ENCODE measurements at places on chromosomes 7 and 10. TPM values are rescaled to one million over a fixed set of nuclear protein-coding genes. Genes with fewer than 3 reads are reported as not detected.

ARHGEF5 gene
- 32.7 TPM for total RNA-seq

PRSS37 gene
- total RNA-seq: not detected

ENKUR gene
- not detected for total RNA-seq

PPP1R3C gene
- total RNA-seq: 1.7 TPM

CUZD1 gene
- total RNA-seq: 13.0 TPM

HTRA1 gene
- 15.8 TPM for total RNA-seq

SGCE gene
- total RNA-seq: 25.0 TPM

PNLIPRP3 gene
- not detected for total RNA-seq

CEP41 gene
- 12.8 TPM for total RNA-seq

CPXM2 gene
- 2.9 TPM for total RNA-seq

DNA sequence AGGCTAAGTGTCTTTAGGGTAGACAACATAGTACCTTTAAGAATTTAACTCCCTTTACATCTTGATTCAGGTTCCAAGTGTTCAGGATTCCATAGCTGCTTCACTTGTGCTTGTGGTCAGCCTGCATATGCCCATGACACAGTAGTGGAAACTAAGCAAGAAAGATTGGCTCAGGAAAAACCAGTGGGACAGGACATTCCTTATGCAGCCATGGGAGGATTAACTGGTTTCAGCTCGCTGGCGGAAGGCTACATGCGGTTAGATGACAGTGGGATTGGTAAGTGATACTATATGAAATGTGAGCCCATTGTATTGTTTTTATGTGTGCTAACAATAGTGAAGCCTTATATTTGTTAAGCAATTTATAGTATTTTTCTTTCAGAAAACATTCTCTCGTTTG lies 11.3 kb downstream of the FAM221A start:
- H3K27ac ChIP-seq: no peak overlapping the region
- no peak for DNase-seq
- 0 out of 2 replicates have a peak, but pooled peaks cover 3% of the 10 kb centered on the region for H3K36me3 ChIP-seq
- no peak overlapping the region for H3K4me3 ChIP-seq
- no peaks in the 10 kb centered on the region for H3K27me3 ChIP-seq

DNA sequence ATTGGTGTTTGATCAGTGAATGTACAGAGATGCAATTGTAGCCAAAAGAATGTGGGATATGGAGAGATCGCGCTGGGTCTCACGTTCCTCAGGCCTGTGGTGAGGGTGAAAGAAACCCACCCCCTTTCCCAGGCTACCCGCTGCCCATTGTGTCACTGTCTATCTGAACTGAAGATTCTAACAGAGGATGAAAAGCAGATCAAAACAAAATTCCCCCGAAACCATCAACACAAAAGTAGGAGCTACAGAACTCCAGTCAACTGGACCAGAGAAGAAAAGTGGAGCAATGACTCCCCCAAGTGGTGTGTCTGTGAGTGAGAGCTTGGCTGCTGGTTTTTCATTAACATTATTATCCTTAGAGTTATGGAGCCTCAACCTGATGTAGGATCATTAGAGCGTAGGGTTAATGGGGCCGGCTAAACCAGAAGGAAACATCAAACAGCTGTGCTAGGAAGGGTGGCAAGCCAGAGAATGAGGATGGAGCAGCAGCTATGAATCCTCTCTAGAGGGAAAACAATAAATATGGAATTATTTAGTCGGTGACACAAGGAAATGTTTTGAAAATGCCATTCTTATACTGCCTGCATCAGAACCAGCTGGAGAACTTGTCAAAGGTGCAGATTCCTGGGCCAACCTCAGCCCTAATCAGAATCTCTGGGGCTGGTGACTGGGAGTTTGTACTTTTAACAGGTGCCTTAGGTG lies 38.3 kb downstream of the AKR1B1 start:
- H3K4me1 ChIP-seq: no peaks in the 10 kb centered on the region
- DNase-seq: peak; percentile 65
- no peaks in the 10 kb centered on the region for H3K36me3 ChIP-seq
- H3K27ac ChIP-seq: no peak overlapping the region
- H3K4me3 ChIP-seq: no peak overlapping the region

DNA sequence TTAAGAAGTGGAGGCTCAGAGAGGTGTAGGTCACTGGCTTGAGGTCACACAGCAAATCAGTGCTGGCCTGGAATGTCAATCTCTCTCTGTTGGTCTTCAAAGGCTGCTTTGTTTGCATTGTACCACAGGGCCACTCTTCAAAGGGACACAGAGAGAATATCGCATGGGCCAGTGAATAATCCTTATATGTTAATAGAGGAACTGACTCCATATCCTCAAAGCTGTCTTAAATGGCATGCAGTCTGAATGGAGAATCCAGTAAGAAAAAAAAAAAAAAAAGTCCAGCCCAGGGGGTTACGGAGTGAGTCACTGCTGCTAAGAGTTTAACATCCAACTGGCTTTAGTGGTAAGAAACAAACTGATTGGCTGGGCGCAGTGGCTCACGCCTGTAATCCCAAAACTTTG lies 54.1 kb downstream of the NRAP start:
- H3K27me3 ChIP-seq: peaks cover 2% of the 10 kb centered on the region
- no peak overlapping the region for H3K4me3 ChIP-seq
- no peak overlapping the region for H3K27ac ChIP-seq
- peaks cover 16% of the 10 kb centered on the region for H3K4me1 ChIP-seq
- no peak for DNase-seq

GRCh38 chr7:130421684-130422083 lies 19.1 kb downstream of the CEP41 start:
- H3K36me3 ChIP-seq: no peaks in the 10 kb centered on the region
- H3K27ac ChIP-seq: no peak overlapping the region
- no peak overlapping the region for H3K4me3 ChIP-seq
- no peaks in the 10 kb centered on the region for H3K4me1 ChIP-seq

GRCh38 chr7:1645071-1645409 lies 25.0 kb upstream of the ELFN1 start:
- H3K27ac ChIP-seq: no peak overlapping the region
- H3K4me3 ChIP-seq: no peak overlapping the region
- H3K4me1 ChIP-seq: no peaks in the 10 kb centered on the region
- no peaks in the 10 kb centered on the region for H3K36me3 ChIP-seq
- no peak for DNase-seq

DNA sequence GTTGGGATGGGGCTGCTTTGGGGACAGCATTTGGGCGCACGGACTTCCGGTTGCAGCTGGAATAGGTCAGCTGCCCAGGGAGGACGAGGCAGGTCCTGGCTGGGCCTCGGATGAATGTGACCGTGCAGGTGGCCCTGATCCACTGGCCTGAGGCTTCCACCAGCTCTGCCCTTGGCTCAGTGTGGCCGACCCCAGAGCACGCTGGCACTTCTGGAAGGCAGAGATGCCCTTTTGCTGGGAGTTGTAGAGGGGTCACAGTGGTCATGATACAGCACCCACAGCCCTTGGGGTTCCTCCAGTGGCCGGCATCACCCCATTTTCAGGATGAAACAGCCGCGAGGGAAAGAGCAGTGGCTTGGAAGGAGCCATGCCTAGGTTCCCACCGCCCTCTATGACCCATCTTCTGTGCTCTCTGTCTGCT lies 19.0 kb downstream of the ADCY1 start:
- H3K36me3 ChIP-seq: no peaks in the 10 kb centered on the region
- DNase-seq: no peak
- H3K4me1 ChIP-seq: peaks cover 9% of the 10 kb centered on the region
- no peak overlapping the region for H3K27ac ChIP-seq
- H3K4me3 ChIP-seq: no peak overlapping the region

- no peaks in the 10 kb centered on the region for H3K4me1 ChIP-seq
- DNase-seq: no peak
- H3K27me3 ChIP-seq: no peaks in the 10 kb centered on the region
- no peak overlapping the region for H3K27ac ChIP-seq
Observed at GRCh38 chr10:48287417-48288391, 13.2 kb upstream of the FRMPD2 start.

DNA sequence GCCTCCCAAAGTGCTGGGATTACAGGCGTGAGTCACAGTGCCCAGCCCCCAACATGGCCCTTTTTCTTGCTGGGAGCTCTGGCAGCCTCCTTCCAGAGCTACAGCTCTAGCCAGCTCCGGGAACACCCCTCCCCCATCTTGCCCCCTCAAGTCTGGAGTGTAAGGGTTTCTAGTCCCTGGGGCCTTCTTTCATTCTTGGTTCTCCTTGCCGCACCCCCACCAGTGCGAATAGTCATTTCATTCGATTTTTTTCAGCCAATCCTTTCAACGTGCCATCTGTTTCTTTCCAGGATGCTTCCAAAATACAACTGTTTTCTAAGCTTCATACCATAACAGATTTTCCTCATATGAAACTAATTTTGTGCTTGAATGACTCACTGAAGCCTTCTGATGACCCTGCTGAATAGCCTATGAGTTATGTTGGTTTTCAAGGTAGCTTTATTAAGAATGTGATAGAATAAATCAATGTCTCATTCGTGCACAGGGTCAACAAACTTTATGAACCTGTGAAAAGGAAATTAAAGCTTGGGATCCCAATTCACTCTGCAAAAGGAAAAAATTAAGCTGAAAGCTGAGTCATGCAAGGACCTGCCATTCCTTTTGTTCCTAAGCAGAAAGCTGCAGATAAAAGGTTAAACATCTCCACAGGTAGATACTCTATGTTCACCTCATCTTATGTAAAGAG lies 38.6 kb downstream of the CDC14C start:
- no peak overlapping the region for H3K27ac ChIP-seq
- H3K4me1 ChIP-seq: no peaks in the 10 kb centered on the region
- no peaks in the 10 kb centered on the region for H3K27me3 ChIP-seq
- H3K36me3 ChIP-seq: no peaks in the 10 kb centered on the region
- no peak overlapping the region for H3K4me3 ChIP-seq
- no peak for DNase-seq

GRCh38 chr10:6347391-6347951 lies 144.7 kb downstream of the PFKFB3 start:
- no peak overlapping the region for H3K4me3 ChIP-seq
- no peaks in the 10 kb centered on the region for H3K36me3 ChIP-seq
- no peaks in the 10 kb centered on the region for H3K4me1 ChIP-seq
- no peak overlapping the region for H3K27ac ChIP-seq

DNA sequence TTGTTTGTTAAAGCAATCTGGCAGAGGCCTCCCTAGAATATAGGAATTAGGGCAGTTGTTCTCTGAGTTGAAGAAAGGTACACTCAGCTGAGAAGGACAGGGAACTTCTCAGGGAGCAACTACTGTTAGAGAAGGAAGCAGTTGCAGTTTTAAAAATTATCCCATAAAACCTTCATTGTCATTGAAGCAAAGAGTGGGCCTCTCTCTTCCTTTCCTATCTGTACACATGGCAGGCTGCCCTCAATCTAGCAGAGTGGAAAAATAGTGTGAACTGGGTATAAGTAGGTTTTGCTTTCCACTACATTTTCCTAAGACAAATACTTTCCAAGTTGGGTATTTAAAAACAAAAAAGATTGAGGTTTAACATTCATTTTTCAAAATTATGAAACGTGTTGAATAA lies 236.7 kb upstream of the KLF14 start:
- DNase-seq: no peak
- H3K4me1 ChIP-seq: no peaks in the 10 kb centered on the region
- no peaks in the 10 kb centered on the region for H3K27me3 ChIP-seq
- H3K36me3 ChIP-seq: no peaks in the 10 kb centered on the region

GRCh38 chr10:58641095-58641531 lies 128.4 kb downstream of the BICC1 start:
- H3K36me3 ChIP-seq: no peaks in the 10 kb centered on the region
- no peaks in the 10 kb centered on the region for H3K4me1 ChIP-seq
- DNase-seq: no peak
- no peaks in the 10 kb centered on the region for H3K27me3 ChIP-seq
- no peak overlapping the region for H3K4me3 ChIP-seq
- no peak overlapping the region for H3K27ac ChIP-seq

GRCh38 chr10:72315611-72316385 lies 38.9 kb downstream of the DNAJB12 start:
- no peaks in the 10 kb centered on the region for H3K27me3 ChIP-seq
- H3K27ac ChIP-seq: no peak overlapping the region
- no peak overlapping the region for H3K4me3 ChIP-seq

DNA sequence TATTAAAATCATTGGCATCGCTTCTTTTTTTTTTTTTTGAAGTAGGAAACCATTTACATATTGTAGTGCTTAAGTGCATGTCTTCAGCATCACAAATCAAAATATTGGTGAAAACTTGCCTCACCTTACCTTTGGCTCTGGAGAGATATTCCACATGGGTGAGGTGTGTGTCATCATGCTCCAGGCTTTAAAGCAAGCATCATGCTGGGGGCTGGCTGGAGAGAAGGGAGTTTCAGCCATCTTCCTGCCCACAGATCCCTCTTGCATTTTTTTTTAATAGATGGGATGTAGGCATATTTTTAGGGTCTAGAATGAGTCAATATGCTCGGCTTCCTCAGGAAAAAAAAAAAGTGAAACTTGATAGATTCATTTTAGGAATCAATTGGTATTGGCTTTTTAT lies 2.3 kb upstream of the INSYN2A start:
- H3K4me1 ChIP-seq: peaks cover 3% of the 10 kb centered on the region
- no peaks in the 10 kb centered on the region for H3K27me3 ChIP-seq
- no peak overlapping the region for H3K27ac ChIP-seq
- no peaks in the 10 kb centered on the region for H3K36me3 ChIP-seq
- DNase-seq: no peak

DNA sequence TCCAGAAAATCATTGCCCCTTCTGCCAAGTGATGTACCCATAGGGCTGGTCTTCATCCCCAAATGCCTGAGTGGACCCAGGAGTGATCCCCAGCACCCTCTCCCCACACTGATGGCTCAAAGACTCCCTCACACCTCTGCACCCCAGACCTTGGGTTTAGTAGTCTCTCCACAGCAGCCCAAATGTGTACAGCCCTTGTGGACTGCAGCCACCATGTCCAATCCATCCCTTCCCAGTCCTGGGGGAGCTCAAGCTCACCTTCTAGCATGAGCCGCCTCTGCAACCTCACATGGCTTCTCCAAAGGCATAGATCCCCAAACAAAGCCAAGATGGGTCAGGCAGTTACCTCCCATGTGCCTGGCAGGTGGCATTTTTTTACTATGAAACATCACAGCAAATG lies 50.1 kb downstream of the PRLHR start:
- H3K36me3 ChIP-seq: no peaks in the 10 kb centered on the region
- H3K4me3 ChIP-seq: no peak overlapping the region
- H3K27me3 ChIP-seq: no peaks in the 10 kb centered on the region
- no peak for DNase-seq
- no peak overlapping the region for H3K27ac ChIP-seq

GRCh38 chr7:51242007-51242691 lies 74.5 kb downstream of the COBL start:
- DNase-seq: peak; percentile 30
- no peak overlapping the region for H3K4me3 ChIP-seq
- H3K27ac ChIP-seq: no peak overlapping the region
- H3K4me1 ChIP-seq: peaks cover 13% of the 10 kb centered on the region

GRCh38 chr7:39613577-39613976 lies 9.8 kb upstream of the RALA start:
- H3K36me3 ChIP-seq: no peaks in the 10 kb centered on the region
- no peak overlapping the region for H3K27ac ChIP-seq
- peaks cover 10% of the 10 kb centered on the region for H3K27me3 ChIP-seq
- H3K4me1 ChIP-seq: peaks cover 4% of the 10 kb centered on the region
- no peak overlapping the region for H3K4me3 ChIP-seq
- DNase-seq: no peak

DNA sequence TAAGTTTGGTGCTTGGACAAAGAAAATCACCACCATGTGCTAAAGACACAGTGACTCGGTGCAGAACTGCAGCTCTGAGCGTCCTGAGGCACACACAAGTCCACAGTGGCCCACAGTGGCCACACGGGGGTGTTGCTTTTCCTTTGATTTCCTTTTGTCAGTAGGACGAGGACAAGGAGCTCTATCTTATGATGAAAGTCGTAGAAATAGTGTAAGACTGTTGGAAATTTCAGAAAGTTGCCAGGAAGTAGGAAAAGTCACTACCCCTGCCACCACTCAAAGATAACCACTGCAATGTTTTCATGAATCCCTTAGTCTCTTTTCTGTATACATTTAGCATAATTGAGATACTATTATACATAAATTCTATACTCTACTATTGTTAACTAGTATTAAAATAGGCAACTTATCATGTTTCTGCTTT lies 146.0 kb downstream of the TNS3 start:
- no peak overlapping the region for H3K4me3 ChIP-seq
- no peaks in the 10 kb centered on the region for H3K27me3 ChIP-seq
- no peaks in the 10 kb centered on the region for H3K4me1 ChIP-seq
- no peaks in the 10 kb centered on the region for H3K36me3 ChIP-seq
- DNase-seq: no peak
